ENCODE measurements at places on chromosomes 6 and 20.

GRCh38 chr6:130829333-130829910 is 2.2 kb downstream of the SMLR1 start:
- no peak for DNase-seq

- DNase-seq: no peak
These were observed 231.2 kb downstream of the PTPRT start for GRCh38 chr20:42958367-42959069.

DNA sequence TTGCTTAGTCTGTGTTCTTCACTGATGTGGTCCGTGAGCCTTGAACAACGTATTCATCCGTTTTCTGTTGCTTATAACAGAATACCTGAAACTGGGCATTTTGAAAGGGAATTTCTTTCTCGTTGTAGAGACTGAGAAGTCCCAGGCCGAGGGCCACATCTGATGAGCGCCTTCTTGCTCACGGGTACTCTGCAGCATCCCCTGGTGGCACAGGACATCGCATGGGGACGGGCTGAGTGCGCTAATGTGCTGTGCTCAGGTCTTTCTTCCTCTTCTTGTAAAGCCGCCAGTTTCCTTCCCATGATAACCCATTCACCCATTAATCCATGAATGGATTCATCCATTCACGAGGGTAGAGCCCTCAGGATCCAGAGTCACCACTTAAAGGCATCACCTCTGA is 161.0 kb downstream of the NFATC2 start:
- no peak for DNase-seq

DNA sequence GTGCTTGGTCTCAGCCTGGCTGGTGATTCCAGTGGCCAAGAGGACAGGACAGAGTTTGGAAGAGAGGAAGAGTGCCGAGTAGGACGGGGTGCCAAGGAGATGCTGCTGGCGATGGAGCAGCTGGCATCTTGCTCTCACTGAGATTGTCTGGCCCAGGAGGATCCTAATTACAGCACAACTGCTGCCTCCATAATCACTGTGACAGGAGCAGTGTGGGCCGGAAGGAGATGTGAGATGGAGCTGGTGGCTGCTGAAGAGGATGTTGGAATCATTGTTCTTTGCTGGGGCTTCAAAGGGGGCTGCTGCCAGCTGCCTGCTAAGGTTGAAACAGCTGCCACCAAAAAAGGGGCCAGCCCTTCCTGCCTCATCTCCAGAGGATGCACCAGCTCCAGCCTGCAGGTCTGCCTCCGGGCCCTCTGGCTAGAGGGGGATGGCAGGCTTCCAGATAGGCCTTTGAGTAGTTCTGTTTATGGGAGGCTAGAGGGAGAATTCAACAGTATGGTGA is 214.4 kb downstream of the RNF144B start:
- no peak for DNase-seq

GRCh38 chr6:116422238-116422637 is 38.9 kb upstream of the CALHM6 start:
- DNase-seq: no peak

GRCh38 chr6:165969184-165969583 is 198.5 kb downstream of the TBXT start:
- DNase-seq: no peak

GRCh38 chr20:52532674-52533073 is 341.1 kb upstream of the ZFP64 start:
- DNase-seq: no peak

- DNase-seq: no peak
These were observed 93.8 kb downstream of the ATXN1 start for GRCh38 chr6:16667509-16667908.

- no peak for DNase-seq
These were observed 106.7 kb upstream of the FLRT3 start for GRCh38 chr20:14444106-14444505.

DNA sequence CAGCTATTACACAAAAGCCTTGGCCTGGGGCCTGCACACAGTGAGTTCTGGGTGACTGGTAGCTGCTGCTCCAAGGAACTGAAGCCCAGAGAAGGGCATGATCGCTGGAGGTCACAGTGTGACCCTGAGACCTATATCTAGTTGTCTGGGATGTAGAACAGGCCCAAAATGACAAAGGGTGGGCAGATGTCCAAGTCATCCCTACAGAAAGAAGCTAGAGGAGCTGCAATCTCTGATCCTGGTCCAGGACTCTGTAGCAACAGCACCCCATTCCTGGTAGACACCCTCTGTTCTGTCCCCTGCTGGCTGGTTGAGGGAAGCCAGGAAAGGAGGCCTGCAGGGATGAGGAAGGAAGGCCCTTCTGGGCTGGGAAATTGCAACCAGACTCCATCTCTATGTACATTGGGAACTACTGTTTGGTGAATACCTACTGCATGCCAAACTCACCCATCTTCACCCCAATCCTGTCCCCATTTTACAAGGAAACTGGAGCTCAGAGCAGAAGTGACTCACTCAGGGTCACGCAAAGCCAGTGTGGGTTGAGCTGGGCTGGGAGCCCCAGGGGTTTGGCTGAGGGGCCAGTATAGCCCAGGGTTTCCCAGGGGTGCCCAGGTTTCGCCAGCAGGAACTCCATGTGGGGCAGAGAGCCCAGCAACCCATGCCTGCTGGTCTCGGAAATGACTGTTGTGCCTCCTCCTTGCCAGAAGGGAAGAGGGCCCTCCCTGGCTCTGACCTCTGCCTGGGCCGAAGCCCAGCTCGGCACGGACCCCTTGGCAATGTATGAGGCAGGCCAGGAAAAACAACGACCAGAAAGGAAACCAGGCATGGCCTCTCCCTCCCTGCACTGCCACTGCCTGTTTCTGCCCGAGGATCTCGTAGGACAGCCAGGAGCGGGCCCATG is 44.9 kb upstream of the TLDC2 start:
- DNase-seq: no peak

DNA sequence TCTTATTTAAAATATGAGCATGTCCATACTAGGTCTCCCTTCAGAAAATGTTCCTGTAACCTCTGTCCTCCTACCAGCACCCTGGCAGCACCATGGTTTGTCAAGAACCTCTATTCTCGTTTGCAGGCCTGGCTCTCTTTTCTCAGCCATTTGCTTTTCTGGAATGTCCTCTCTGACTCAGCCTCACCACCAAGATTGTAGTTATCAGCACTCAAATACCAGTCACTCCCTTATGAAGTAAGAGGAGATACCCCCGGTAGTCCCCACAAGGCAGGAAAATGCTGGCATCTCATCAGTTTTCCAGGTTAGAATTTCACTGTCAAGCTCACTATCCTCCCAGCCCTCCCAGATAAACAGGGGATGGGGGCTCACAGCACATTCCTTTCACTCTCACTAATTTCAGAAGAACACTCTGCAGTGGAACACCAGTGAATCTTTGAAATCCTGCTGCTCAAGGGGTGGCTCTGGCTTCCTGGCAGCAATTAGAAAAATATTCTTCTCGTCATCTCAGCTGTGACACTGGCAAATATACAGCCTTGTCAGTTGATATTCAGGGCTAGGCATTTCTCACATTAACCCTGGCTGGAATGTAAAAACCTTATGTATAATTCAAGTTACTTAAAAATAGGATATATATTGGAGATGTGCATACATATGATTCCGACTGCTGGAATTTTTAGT is 129.2 kb downstream of the TBX18 start:
- DNase-seq: no peak

GRCh38 chr20:52738081-52738480 is 234.1 kb upstream of the TSHZ2 start:
- no peak for DNase-seq

- no peak for DNase-seq
These were observed 92.1 kb downstream of the FYN start for GRCh38 chr6:111781041-111781708.

DNA sequence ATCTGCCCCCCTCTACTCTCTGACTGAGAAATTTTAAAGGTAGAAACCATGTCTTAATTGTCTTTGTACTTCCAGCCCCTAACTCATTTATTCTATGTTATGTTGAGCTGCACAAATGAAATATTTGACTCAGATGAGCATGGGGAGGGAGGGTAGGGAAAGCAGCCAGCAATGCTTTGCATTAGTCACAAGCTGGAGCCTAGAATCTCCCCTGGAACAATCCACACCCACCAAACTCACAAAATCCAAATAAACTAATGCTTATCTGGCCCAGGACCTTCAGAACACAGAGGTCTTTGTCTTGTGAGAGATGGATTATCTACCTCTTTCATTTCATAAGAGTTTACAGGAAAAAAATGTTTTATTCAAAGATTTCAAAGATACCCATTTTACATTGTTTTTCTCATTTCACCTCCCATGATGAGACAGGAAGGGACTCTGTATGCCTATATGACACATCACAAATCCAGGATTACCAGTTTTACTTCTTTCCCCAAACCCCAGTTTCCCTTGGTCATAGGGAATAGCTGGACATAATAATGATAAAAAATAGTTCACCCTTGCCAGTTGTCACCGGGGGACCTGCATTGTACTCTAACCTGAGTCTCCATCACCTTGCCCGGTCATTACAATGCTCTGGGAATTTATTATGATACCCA is 466.9 kb downstream of the KIF16B start:
- DNase-seq: no peak

DNA sequence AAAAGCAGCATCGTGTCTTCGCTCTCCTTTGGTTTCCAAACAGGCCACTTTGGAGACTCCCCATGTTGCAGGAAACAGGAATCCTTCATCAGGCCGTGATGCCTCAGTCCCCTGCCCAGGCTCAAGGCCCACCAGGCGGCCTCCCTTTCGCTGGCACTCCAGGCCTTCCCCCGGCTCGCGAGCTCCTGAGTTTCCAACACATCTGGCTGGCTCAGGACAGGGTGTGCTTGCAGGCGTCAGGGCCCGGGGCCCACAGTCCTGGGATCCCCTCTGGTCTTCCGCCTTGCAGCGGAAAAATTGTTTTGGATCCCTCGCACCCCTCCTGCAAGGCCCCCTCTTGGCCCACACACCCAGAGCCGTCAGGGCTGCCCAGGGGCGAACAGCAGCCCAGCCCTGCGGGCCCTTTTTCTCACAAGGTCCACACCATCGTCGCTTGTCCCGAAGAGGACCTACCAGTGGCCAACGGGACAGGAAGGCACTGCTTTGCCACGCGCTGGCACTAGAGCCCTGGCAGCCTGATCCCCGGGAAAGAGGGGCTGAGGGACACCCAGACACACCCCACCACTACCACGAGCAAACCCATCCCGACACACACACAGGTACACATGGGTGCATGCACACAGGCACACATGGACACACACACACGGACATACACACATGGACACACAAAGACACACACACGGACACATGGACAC is 1930.9 kb upstream of the DEFB115 start:
- DNase-seq: no peak

GRCh38 chr6:28589234-28589956 is 63.7 kb downstream of the GPX5 start:
- DNase-seq: peak; percentile 94

- DNase-seq: peak; percentile 24
These were observed 381.1 kb upstream of the ZFP64 start for GRCh38 chr20:52572687-52573086.

DNA sequence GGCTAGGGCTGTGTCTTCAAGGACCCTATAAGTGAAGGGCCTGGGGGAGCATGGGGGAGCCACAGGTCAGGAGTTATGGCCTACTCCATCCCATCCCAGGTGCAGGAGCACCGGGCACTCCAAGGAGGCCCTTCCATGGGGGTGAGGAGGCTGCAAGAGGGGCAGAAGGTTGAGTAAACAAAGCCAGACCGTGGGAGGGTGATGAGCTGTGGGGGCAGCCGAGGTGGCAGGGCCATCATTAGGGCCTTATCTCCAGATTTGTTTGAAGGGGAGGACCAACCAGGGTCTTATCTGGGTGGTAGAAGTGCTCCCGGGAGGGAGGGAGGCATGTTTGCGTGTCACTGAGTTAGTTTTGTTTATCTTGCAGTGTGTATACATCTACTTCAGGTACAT is 2.1 kb upstream of the FAM83C start:
- no peak for DNase-seq

GRCh38 chr20:38143238-38143645 is 21.8 kb downstream of the TGM2 start:
- DNase-seq: peak; percentile 36

DNA sequence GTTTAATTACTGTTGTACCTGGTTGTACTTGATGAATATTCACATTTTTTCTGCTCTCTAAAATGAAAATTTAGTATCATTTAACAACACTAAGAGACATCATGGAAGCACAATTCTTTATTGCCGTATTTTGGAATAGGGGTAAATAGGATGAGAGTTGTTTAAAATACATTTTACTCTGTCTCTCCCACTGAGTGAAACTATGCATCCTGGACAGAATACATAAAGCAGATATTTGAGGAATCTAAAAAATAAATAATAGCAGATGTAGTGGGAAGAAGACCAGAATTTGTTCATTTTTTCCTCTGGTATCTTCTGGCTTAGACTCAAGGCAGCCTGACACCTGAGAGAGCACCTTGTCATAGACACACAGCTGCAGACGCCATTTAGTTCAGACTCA is 119.1 kb upstream of the AHI1 start:
- DNase-seq: no peak

- DNase-seq: peak; percentile 68
These were observed 16.8 kb downstream of the TMEM244 start for GRCh38 chr6:129844118-129844891.

DNA sequence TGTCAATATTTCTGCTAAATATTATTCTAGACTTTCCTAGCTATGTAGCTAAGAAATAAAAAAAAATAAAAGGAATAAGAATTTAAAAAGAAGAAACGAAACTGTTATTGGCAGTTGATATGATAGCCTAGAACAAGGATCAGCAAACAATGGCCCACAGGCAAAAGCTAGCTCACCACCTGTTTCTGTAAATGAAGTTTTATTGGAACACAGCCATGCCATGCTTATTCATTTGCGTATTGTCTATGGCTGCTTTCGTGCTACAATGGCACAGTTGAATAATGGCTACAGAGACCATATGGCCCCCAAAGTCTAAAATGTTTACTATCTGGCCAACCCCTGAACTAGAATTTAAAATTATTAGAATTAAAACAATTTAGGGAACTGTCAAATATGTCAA is 952.6 kb upstream of the MAP3K7 start:
- DNase-seq: no peak

DNA sequence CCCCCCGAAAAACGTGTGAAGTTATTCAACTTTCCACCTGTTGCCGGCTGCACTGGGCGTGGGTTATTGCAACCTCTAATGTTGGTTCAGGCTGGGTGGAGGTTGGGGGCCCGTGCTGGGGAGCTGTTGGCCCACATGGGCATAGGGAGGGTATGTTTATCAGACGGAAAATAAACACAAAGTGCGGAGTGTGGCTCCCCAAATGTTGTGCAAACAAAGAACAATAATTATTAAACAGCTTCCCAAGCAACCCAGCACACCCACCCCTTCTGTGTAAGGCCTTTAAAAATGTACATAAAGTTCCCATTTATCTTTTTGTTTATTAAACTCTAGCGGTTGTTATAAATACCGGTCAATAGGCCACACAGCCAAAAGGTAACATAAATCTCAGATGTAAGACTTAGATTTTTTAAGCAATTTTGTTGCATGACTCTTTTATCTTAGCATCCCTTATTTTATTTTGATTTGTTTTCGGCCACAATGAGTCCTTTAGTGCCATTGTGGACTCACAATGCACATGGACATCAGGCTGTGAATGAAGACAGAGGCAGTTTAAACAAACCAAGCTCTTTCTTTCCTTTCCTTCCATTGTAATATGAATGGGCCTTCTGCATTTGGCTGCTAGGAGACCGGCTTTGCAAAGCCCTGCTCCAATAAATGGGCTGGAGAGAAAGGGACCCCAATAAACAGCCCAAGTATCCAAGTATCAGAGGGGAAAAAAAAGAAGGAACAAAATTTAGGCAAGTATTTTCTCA is 6.9 kb upstream of the DLL1 start:
- DNase-seq: no peak

GRCh38 chr6:166236596-166236995 is 68.9 kb upstream of the TBXT start:
- no peak for DNase-seq
